ENCODE measurements at places on chromosomes 6 and 20.

- DNase-seq = no peak
These were observed 533 bp downstream of the OSTM1 start for GRCh38 chr6:108074057-108074358.

- no peak for DNase-seq
These were observed 12.1 kb upstream of the PFDN4 start for GRCh38 chr20:54195483-54196472.

DNA sequence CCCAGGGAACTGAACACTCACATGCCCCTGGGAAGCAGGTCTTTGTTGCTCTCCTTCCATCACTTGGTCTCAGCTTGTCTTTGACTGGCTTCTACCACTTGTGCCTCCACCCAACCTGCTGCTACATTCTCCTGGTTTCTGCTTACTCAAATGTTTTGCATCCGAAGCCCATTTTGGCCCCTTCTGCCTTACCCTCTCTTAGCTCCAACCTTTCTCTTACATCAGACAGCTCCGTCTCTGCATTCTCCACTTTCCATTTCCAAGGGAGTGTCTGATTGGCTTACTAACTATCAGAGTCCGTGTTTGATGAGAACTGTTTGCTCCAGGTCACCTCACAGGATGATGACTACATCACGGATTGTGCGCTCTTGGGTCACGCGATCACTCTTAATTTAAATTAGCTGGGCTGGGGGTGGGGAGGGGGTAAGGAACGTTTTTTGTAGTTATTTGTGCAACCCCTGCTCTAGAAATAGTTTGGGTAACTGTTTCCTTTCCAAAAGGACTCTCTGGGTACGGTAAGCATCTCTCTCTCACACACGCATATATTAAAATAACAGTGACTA lies 844 bp upstream of the ABRACL start:
- peak; percentile 59 for DNase-seq

GRCh38 chr6:74534465-74535211 lies 671.2 kb downstream of the COL12A1 start:
- DNase-seq = no peak

- no peak for DNase-seq
These were observed 96.7 kb upstream of the ARG1 start for GRCh38 chr6:131476362-131476761.
